ENCODE measurements at places on chromosomes 2 and 18.

GRCh38 chr2:120863146-120863545 lies 127.5 kb downstream of the GLI2 start:
- DNase-seq = no peak

GRCh38 chr2:37230581-37230980 lies 815 bp downstream of the CEBPZ start:
- no peak for DNase-seq

DNA sequence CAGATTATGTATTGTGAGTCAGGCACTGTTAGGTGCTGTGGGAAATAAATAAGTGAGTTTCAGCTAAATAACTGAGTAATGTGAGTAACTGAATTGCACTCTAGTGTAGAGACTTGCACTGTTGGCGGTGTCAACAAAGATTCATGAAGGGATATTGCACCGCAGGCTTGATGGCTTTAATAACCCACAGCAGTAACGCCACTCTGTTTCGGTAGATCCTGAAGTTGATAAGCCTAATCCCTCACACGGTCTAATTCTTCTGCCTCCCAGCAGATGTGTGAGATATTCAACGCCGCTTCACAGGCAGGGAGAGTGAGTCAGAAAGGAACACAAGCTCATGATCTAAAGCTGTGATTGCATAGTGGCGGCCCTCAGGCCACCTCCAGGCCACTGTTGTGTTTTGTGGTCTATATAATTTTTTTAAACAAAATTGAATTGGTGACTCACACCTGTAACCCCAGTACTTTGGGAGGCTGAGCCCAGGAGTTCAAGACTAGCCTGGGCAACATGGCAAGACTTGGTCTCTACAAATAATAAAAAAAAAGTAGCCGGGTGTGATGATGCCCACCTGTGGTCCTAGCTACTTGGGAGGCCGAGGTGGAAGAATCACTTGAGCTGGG lies 94.3 kb downstream of the LIPG start:
- peak; percentile 1 for DNase-seq

GRCh38 chr18:26803643-26804042 lies 61.9 kb downstream of the AQP4 start:
- DNase-seq = no peak

GRCh38 chr18:76658627-76659026 lies 163.6 kb upstream of the ZNF516 start:
- no peak for DNase-seq

DNA sequence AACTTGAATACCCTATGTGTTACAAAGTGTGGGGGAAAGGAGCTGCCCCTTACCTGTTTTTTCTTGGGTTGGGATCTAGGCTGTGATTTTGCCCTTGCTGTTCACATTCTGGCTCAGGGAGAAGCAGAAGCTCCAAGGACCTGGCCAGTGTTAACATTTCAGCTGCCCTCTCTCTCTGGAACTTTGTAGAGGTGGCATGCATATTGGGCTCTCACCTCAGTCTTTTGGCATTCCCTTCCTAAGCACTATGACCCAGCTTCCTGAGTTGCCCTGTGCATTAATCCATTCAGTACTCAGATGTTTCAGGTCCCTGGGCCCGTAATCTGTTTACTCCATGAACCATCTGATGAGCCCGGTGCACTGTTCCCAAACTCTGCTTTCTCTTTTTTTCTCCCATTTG lies 12.1 kb downstream of the LCLAT1 start:
- DNase-seq = no peak

- no peak for DNase-seq
These were observed 46.7 kb downstream of the MARCO start for GRCh38 chr2:118988706-118989105.

GRCh38 chr18:36770315-36770946 lies 58.4 kb downstream of the TPGS2 start:
- no peak for DNase-seq

- DNase-seq = no peak
These were observed 155.3 kb downstream of the PRKCE start for GRCh38 chr2:45806563-45807358.

DNA sequence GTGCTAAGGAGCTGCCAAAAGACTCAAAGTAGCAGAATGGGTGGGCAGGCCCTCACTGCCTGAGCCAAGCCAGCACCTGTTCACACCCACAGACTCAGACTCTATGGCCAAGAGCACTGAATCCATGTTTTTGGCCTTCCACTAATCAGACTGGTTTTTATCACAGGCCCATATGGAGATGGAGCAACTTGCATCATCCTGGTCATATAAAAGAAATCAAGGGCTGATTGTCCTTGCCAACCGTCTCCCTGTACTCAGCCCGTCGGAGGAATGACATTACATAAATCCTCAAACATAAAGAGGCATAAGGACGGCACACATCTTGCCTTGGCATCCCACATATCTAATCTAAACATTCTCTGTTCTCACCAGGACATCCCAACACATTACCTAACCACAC lies 66.7 kb downstream of the MARCHF4 start:
- no peak for DNase-seq

DNA sequence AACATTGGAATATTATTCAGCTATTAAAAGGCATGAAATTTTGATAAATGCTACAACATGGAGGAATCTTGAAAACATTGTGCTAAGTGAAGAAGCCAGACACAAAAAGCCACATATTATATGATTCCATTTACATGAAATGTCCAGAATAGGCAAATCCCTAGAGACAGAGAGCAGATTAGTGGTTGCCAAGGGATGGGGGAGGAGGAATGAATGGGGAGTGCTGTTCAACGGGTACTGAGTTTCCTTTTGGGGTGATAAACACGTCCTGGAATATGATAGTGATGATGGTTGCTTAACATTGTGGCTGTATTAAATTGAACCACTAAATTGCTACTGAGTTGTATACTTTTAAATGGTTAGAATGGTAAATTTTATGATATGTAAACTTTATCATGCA lies 8.9 kb upstream of the TWSG1 start:
- DNase-seq = no peak

- DNase-seq = no peak
These were observed 52.5 kb downstream of the SDC1 start for GRCh38 chr2:20172273-20173055.

- no peak for DNase-seq
These were observed 5.0 kb upstream of the TET3 start for GRCh38 chr2:73979686-73980085.

- no peak for DNase-seq
These were observed 52.7 kb upstream of the CCDC68 start for GRCh38 chr18:55012008-55012407.
